Astrocyte of the cerebellum (primary cell): ENCODE measurements at places on chromosomes 12 and 14.

- DNase-seq, result no peak
Observed at GRCh38 chr14:106877517-106877916, 1351.1 kb downstream of the TMEM121 start.

DNA sequence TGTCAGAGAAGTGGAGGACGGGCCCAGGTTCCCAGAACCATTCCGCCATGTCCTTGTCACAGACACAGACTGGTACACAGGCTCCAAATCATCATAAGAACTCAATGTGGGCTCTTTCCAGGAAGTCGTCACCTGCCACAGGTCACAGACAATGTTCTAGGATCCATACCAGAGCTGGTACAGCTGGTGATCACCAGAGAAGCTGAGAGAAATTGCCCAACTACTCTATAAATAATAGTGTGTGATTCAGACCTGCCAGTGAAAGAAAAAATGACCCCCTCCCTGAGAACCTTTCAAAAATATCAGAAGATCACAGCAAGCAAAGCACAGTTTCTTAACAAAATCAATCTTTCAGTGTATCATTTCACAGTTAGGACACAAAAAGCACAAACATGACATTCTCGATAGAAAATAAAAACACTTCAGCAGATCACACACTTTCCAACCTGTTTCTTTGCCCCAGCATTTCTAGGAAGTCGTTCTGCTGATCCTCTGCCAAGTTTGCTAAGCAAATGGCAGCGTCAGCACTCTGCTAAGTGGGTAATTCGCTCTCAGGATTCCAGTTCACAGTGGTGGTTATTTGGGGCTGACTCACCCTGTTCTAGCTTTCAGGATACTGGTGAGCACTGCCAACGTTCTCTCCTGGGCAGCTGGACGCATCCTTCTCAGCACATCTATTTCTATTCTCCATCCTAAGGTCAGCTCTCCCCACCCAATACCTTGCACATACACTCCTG, 223.3 kb upstream of the SFSWAP start:
- DNase-seq, result no peak

GRCh38 chr12:89384050-89384758, 31.9 kb upstream of the DUSP6 start:
- DNase-seq, result peak; percentile 74

- DNase-seq, result no peak
Observed at GRCh38 chr14:68401855-68402254, 391.0 kb downstream of the ZFP36L1 start.

- no peak for DNase-seq
Observed at GRCh38 chr12:109014984-109015765, 5.7 kb downstream of the SVOP start.

- peak; percentile 36 for DNase-seq
Observed at GRCh38 chr12:31033681-31034080, 40.0 kb upstream of the DDX11 start.

DNA sequence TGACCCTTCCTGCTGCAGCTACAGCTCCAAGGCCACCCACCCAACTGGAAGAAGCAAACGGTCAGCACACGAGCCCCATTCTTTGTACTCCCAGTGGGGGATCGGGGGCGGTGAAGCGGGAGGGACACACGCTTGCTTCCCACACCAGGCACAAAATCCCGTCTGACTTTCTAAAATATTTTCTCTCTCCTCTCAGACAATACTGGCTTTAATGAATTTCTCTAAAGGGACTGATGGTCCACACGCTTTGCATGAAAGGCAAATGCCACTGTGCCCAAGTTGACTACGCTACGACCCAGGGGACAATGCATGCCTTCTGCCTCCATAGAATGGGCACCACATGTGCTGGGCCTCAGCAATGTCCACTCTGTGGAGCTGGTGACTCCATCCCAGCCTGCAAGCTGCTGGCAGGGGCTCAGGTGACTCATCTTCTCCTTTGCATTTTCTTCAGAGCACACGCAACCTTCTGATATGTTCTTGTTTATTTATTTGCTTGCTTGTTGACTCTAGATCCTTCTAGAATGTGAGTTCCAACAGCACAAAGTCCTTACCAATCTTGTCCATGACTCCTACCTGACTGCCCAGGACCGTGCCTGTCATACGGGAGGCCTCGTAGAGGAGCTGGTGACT, 15.6 kb downstream of the SYNE3 start:
- DNase-seq, result peak; percentile 73

DNA sequence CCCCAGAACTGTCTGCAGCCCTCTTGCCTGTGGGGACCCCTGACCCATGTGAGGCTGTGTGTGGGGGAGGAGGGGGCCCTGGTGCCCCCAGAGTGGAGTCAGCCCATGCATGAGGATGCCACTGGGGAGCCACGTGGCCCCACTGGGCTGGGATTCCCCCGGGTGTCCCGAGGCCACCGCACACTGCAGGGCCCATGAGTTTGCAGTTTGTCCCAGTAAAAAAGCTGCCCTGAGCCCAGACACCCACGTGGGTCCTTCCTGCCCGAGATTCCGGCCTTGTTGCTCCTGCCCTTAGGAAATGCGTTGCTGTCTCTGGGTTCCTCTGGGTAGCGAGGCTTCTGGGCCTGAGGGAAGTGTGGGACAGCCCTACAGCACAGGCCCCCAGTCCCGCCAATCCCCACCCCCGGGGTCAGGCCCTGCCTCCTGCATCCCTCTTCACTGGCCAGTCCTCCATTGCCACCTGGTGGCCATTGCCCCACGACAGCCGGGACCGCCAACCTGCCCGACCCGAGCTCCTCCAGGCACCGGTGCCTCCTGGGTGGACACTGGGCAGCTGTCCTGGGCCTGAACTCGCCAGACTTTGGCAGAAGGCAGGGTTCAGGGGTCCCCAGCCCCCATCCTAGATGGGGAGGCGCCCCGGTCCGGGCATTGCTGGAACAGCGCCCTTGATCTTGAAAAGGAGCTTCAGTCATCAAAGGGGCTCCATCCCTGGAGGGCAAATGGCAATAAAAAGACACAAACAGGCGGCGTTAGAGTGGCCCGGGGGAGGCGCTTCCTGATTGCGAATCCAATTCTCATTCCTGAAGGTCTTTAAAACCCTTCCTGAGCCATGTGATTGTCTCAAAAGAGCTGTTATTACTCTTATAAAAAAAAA, 15.6 kb upstream of the C14orf180 start:
- DNase-seq, result no peak

- no peak for DNase-seq
Observed at GRCh38 chr14:23517650-23518326, 33.8 kb downstream of the ZFHX2 start.

- no peak for DNase-seq
Observed at GRCh38 chr12:58249610-58250009, 308.2 kb downstream of the ATP23 start.

DNA sequence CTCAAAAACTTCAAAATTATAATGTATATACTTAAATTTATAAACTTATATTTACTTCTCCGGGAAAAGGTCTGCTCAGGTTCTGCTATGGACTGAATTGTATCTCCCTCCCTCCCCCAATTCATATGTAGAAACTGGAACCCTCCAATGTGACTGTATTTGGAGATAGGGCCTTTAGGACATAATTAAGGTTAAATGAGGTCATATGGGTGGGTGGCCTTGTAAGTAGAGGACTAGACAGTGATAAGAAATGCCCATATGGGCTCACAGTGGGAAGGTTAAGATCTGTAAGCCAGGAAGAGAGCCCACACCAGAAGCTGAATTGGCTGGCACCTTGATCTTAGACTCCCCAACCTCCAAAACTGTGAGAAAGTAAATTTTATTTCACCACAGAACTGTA, 84.5 kb downstream of the TAOK3 start:
- DNase-seq, result no peak

DNA sequence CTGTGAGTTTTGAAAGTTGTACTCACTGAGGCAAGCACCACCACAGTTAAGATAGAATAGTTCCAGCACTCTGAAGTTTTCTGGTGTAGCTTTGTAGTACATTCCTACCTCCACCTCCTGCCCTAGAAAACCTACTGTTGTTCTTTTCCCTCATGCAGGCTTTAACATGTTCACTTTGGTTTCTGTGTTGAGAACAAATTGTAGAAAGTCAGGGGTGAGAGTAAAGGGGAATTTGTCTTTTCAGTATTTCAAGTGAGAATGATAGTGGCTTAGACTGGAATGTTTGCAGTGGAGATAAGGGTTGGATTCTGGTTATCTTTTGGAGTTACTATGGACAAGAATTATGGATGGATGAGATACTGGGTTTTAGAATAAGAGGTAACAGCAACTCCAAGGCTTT, 67.2 kb downstream of the AEBP2 start:
- no peak for DNase-seq

DNA sequence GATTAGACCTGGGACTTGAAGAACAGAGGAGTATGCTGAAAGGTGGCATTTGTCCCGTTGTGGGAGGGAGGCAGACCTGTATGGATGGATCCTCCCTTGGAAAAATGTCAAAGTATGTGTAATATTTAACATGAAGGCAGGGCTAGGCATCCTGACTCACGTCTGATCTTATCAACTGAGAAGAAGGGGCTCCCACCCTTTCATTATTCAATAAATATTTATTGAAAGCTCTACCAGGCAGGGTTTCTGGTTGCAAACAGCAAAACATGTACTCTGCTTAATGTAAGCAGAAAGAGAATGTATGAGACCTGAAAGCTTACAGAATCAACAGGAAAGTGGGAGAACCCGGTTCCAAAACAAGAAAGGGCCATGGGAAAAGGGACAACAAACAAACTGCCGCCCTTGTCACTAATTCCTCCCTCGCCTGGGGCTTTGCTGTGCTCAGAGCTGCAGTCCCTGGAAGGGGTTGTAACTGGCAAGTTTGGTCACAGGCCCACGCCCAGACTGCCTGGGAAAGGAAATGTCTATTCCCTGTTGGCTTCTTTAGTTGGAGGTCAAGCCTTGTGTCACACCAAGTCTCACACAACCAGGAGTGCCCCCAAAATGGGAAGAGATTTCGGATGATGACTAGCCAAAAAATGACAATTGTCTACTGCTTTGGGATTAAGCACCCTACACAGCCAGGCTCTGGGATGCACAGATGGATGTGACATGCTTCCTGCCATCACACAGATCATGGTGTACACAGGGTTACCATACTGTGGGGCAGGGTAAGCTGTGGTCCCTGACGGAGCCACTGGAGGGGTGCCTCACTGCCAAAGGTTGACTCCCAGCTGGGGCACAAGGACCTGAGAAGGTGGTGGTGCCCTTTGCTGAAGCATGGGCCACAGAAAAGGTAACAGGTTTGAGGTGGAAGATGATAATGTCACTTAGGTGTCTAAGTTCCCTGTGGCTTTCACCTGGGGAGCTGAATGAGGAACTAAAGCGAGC, 36.8 kb downstream of the RAB35 start:
- no peak for DNase-seq

GRCh38 chr14:102125546-102125945, 14.2 kb upstream of the WDR20 start:
- no peak for DNase-seq

DNA sequence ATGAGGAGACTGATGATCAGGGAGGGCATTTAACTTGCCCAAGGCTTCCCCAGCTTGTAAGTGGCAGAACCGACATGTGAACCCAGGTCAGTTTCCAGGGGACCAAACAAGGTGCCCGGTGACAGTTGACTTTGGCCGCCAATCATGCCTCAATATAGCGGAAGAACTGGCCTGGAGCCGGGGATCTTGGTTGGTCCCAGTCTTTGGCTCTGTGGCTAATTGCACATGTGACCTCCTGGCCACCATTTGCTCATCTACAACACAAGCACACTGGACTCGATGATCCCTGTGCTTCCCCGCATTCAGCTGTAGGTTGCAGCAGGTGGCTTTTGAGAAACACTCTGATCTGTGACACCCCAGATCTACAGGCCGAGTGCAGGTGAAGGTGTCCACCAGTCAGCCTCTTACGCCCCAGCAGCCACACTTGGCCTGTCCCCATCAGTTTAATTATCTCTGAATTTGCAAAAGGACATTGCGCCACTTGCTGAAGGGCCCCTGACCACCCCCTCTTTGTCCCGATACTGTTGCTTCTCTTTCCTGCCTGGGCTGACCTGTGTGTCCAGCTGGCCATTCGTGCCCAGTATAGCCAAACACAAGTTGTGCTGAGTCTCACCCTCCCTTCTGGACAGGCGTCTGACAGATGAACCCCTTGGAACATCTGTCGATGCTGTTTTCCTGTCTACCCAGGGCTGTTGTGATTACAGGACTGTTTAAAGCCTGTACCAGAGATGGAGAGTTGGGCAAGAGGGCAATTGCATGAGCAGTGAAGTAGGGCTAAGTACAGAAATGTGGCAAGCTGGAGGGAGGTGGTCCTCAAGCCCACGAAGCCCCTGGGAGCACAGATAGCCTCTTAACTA, 14.1 kb downstream of the ACACB start:
- no peak for DNase-seq

- no peak for DNase-seq
Observed at GRCh38 chr12:132523576-132524331, 33.8 kb downstream of the FBRSL1 start.

GRCh38 chr12:91319071-91319760, 136.6 kb upstream of the DCN start:
- no peak for DNase-seq

- DNase-seq, result no peak
Observed at GRCh38 chr14:74941676-74942097, 13.7 kb downstream of the PGF start.

- no peak for DNase-seq
Observed at GRCh38 chr12:5518584-5519365, 86.9 kb downstream of the NTF3 start.

DNA sequence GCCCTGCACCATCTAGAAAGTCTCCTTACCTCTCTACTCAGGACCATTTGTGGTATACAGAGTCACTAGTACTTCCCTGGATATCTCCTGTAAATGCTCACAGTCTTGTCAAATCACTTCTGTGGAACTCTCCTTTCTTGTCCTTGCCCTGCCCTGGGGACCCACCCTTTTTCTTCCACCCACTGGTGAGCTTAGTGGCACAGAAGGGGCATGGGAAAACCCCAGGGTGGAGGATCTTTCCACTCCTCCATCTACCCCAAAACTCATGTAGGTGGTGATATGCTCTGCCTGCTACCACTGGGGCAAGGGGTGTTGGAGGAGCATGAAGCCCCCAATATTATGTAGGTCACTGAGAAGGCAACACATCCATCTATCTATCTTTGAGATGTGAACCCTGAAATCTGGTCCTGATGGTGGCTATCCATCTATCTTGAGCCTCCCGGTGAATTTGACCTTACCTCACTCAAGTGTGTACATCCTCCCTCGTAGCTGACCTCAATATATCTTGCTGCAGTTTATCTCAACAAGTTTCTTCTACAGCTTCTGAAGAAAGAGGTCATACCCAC, 943 bp downstream of the TESPA1 start:
- no peak for DNase-seq

DNA sequence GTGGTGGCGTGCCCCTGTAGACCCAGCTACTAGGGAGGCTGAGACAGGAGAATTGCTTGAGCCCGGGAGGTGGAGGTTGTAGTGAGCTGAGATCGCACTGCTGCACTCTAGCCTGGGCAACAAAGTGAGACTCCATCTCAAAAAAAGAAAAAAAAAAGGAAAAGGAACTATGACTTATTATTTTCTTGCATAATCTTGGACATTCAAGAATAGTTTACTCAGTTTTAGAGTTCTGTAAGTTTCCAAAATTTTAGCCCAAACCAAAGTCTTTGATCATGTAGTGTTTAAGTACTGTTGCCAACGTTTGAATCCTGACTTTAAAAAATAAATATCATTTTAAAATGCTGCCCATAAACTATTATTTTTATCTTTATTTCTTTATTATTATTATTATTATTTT, 6.2 kb downstream of the PSMA6 start:
- DNase-seq, result no peak
